Tibial nerve (tissue), 4 donors: ENCODE measurements at places on chromosomes 1 and 21.
A peak's percentile ranks its signal among the peaks of the same experiment; 100 is the strongest.

GRCh38 chr1:12630946-12631530 lies 12.8 kb upstream of the AADACL4 start:
- no peak for DNase-seq

GRCh38 chr1:151012684-151013471 lies 4.6 kb downstream of the PRUNE1 start:
- no peak for DNase-seq

- no peak for DNase-seq
Observed at GRCh38 chr1:91753878-91754277, 132.1 kb downstream of the TGFBR3 start.

DNA sequence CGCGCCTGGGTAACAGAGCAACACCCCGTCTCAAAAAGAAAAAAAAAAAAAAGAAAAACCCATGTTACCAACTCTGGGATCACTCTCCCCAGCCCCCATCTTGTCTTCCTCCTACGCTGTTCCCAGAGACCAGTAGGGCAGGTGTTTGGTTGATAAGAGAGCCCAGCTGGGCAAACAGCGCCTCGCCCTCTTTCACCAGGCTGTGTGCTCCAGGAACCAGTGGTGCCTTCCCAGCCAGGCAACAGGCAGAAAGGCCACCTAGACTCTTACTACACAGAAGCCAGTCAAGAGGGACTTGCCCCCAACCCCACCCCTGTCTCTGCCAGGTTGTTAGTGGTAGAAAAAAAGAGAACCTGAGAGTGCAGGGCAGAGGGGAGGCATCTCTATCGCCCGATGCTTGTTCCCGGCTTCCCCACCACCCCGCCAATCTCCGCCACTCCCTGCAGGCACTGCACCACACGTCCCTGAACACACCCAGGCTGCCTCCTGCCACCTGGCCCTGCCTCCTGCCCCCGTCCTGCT lies 14.0 kb upstream of the CTRC start:
- DNase-seq = no peak

DNA sequence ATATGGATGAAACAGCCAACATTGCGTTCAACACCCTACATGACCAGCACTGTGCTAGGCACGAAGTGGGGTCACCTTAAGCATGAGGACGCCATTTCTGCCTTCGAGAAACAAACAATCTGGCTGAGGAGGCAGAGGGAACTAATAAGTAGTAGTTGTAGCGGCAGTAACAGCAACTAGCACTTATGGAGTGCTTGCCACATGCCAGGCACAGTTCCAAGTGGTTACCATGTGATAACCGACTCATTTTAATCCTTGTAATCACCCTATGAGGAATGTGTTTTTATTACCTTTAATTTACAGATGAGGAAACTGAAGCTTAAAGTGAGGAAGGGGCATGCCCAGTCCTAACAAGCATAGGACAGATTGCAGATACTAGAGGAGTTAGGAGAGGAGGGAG lies 33.7 kb downstream of the KCND3 start:
- no peak for DNase-seq

- DNase-seq = no peak
Observed at GRCh38 chr1:175433532-175434282, 241.1 kb upstream of the KIAA0040 start.

DNA sequence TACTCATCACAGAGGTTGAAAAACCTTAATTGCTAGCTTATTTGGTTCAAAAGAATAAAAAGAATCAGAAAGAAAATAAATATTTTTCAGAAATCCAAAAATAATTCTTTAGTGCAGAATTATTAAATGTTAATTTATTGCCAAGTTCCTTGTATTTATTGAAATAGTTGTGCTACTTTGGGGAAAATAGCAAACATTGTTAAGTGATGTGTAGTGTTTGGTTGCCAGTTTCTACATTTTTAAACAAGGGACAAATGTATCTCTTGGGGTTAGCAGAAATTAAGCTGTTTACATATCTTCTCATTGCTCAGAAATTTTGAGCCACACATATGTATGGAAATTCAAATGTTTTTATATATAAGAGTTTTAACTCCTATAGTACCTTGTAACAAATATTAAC lies 775.0 kb downstream of the USP25 start:
- no peak for DNase-seq

DNA sequence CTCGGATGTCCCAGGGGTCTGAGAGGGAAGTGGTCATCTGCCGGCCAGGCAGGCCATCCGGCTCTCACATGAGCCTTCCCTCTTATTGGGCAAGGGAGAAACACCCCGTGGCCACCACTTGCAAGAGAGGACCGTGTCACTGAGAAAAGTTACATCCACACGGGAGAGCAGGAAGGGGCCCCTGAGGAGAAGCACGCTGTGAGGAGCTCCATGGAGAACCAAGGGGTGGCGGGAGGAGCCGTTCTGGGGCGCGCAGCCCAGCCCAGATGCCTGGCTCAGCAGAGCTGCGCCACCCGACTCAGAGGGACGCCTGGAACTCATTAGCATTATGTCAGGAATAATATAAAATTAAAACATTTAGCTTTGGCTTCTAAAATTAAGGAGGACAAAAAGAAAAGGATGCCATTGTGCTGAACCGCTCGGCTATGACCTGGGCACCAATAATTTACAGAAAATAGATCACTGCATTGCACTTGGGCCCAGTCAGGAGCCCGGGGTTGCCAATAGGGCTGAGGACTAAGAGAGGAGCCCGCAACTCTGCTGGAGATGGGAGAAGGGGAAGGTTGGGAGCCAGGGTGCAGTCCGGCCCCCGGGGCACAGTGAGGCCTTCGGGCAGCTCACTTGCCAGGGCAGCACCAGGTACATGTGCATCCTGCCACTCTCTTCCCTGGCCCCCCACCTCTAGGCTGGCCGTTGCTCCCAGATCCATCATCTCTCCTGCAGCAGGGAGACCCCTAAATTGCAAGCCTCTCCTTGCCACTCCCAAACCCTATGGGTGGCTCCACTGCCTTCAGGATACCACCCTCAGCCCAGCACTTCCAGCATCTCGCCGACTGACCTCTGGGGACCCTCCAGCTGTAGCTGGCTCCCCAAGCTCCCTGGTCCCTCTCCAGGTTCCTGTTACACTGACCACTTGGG lies 84.8 kb downstream of the DMRTB1 start:
- no peak for DNase-seq

GRCh38 chr1:96987186-96987703 lies 265.7 kb downstream of the PTBP2 start:
- no peak for DNase-seq

- peak; percentile 52 for DNase-seq
Observed at GRCh38 chr1:183023146-183023600, at the start of gene LAMC1. Gene LAMC1, plus strand, starts transcription at chr1:183023420. Its CDS starts 297 bp downstream, at chr1:183023717.

- DNase-seq = no peak
Observed at GRCh38 chr1:159554261-159554660, 18.5 kb upstream of the OR10J5 start.

DNA sequence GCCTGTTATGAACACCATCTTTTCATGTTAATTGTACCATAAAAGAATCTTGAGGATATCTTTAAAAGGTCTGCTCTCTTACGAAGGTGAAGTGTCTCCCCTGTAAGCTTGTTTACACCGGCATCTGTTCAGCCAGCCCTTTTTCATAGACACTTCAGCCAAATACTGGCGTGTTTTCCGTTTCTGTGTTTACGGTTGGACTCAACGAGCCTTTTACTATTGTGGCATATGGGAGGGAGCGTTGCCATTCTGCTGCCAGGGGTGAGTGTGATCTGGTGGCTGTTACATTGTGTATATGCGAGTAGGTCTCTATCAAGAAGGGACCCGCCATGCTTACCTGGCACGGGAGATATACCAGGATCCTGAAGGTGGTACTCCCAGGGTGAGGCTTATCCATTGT lies 433.8 kb downstream of the CAMTA1 start:
- no peak for DNase-seq

DNA sequence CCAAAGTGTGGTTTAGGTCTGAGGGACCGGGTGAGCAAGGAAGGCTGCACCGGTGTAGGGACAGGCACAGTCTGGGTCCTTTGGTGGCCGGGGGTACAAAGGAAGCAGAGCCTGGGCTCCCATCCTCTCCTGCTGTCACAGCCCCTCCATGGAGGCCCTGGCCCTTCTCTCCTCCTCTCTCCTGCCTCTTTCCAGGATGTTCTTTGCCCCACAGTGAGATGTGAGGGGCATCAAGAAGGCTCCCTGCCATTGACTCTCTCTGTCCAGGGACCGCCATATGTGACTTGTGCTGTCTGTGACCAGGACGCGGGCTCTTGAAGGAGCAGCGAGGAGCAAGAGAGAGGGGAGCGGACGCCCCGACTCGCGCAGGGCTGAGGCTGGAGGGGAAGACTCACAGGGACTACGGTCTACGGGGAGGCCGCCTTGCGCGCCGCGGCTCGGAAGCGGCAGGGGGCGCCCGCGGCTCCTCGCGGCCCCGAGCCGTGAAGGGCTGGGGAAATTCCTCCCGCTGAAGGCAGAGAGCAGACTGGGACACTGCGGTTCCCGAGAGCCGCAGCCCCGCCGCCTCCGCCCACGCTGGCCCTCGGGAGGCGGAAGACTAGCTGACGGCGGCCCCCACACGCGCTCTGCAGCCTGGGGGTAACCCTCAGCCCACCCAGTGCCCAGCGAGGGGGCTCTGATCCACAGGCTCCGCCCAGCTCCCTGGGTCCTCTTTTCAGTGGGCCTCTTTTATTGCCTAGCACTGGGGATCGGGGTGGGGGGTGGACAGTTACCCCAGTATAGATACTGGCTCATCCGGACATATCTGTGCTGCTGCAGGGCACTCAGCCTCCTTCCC lies 40.8 kb downstream of the MAB21L3 start:
- DNase-seq = peak; percentile 48

GRCh38 chr1:153957744-153958110 lies 685 bp downstream of the CRTC2 start:
- DNase-seq = no peak

- DNase-seq = no peak
Observed at GRCh38 chr1:51101976-51102375, at the start of gene C1orf185. Gene C1orf185, plus strand, starts transcription at chr1:51102228. Its CDS starts 6 bp downstream, at chr1:51102234.

DNA sequence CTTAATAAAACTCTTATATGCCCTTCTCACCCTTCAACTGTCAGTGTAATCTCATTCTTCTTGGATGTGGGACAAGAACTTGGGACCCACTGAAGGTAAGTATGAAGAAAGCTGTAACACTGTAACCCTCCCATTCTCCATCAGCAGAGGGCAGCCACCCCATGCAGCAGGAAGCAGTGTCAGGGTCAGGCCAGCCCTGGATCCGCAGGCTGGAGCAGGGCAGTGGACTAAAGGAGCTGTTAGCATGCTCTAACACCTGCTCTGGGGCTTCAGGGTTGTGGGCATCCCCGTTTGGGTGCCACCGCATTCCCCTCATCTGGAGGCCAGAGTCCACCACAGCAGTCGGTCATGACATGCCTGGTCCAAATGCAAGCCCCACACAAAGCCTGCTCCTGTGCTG lies 156.5 kb downstream of the HIVEP3 start:
- no peak for DNase-seq

DNA sequence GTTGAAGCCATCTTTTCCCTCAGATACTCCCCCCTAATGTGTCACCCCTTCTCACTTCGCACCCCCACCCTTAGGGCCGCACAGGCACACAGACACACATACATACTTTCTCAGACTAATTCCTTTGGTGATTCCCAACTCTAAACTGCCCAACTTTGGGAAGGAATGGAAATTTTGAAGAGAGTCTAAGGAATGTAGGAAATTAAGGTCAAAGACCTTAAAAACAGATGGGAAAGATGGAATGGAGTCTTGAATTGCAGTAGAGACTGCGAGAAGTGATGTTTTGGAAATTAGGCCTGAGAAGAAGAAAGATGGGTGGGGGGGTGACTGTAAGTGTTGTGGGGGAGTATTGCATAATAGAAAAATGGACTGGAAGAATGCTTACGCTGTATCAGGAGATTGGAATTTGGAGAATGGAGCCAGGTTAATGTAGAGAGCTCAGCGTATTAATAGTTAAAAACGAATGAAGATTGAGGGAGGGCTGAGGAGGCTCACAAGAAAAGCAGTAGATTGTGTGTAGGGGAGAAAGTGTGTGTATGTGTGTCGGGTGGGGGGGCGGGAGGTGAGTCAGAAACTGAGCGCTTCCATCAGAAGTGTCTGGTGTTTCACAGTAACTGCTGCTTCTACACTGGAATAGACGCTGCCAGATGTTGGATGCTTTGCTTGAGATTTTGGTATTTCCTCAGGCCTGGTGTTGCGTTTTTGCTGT lies 1.7 kb downstream of the PIP5K1A start:
- DNase-seq = peak; percentile 33

DNA sequence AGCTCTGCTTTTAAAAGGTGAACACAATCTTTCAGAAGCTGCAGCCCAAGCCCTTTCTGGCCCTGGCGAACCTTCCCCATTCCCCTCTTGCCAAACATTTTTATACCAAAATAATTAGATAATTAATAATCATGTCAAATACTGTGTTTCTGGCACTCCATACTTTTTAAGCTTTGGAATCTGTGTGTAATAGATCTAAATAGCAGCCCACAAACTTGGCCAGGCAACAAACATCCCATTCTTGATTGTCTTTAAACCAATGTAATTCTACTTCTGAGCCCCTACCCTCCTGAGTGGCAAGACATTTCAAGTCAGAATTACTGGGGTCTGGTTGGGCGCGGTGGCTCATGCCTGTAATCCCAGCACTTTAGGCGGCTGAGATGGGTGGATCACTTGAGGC lies 137.7 kb downstream of the NAV1 start:
- no peak for DNase-seq

DNA sequence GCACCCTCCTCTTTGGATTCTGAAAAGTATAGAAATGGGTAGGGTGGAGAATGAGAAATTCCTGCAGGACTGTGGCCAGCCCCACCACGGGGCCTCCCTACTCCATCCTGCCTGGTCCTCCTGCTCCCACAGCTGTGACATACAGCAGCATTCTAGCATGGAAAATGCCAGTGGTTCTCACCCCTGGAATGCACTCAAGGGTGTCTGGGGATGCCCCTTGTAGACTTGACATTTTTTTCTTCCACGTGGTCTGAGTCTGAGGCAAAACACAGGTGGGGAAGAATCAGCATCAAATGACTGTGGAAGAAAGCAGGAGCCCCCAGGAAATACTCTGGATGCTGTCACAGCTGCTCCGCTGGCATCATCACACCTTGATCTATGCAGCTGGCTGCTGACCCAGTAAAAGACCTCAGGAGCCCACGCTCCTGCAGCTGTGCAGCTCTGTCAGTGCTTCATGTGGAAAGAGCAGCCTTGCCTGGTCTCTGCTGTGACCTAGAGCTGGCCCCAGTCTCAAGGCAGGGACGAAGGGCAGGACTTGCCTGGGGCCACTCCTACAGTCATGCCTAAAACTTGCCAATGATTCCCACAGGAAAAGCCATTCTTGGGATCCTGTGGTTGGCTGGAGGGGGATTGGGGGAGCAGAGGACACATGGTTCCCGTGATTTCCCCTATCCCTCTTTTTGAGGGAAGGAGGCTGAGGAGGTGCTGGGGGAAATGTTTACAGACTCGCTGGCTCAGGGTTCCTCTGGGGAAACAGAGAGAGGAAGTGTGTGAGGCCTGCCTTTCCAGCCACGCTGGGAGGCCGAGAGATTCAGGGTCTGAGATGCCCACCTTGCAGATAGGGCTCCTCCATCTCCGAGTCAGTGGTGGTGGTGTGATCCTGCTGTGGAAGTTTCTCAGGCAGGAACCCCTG lies 10.8 kb upstream of the A3GALT2 start:
- no peak for DNase-seq
